Tibial artery (tissue), 4 donors: ENCODE measurements at places on chromosomes 4 and X.

DNA sequence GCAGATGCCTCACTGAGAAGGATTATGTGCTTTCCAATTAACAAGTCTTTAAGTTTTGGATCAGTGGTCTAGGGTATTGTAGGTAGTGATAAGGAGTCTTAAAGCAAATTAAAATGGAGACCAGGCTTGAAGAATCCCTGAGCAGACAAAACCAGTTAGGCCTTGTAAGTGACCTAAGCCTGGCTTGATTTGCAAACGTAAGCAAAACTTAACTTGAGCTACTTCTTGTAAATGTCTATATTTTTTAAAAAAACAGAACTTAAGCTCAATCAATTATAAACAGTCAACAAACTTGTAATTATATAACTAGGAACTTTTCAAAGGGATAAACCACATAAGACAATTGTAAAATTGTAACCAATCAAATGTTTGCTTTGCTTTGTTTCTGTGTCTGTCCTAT, 72.7 kb upstream of the NALF2 start:
- H3K4me1 ChIP-seq, result no peaks in the 10 kb centered on the region
- H3K27me3 ChIP-seq, result no peaks in the 10 kb centered on the region
- H3K27ac ChIP-seq, result no peak overlapping the region
- H3K36me3 ChIP-seq, result no peaks in the 10 kb centered on the region
- H3K4me3 ChIP-seq, result no peak overlapping the region

DNA sequence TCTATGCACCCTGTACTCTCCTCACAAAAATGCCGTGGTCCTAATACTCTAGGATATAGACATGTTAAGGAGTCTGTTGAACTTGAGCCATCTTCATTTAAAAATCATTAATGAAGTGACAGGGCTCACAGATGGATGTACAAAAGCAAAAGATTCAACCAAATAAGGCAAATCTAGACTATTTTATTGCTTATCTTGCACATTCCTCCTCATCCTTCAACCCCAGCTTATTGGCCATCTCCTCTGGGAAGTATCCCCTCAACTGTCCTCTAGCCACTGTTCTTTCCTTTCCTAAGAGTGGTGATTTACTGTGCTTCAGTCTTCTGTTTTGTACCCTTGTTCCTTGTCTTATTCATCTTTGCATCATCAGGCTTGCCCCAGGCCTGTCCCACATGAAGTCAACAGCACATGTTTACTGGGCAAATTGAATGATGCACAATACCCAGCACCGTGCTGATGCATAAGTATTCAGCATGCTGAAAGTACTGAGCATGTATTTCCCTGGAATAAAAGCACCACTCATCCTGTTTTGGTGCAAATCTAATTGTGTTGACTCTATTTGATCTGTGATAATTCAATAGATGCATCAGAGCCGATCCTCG, 287.3 kb upstream of the CLNK start:
- H3K4me3 ChIP-seq, result no peak overlapping the region
- H3K27ac ChIP-seq, result no peak overlapping the region
- no peak for DNase-seq
- no peaks in the 10 kb centered on the region for H3K27me3 ChIP-seq

DNA sequence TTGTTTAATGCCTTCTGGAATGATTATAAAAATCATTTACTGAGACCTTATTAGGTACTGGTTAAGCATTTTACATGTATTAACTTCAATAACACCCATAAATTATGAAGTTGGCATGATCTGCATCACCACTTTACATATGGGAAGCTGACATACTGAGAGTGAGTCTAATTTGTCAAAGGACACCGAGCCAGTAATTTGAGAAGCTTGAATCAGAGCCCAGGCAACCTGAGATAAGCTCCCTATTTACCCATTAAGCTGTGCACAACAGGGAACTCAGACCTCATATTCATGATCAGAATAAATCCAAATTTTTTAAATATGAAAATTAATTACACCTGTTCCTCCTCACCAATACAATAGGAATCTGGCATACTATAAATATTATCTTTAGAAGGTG, 247.9 kb upstream of the EPHA5 start:
- H3K4me1 ChIP-seq, result no peaks in the 10 kb centered on the region
- no peak overlapping the region for H3K27ac ChIP-seq
- no peaks in the 10 kb centered on the region for H3K36me3 ChIP-seq
- no peak for DNase-seq
- no peaks in the 10 kb centered on the region for H3K27me3 ChIP-seq
- no peak overlapping the region for H3K4me3 ChIP-seq

DNA sequence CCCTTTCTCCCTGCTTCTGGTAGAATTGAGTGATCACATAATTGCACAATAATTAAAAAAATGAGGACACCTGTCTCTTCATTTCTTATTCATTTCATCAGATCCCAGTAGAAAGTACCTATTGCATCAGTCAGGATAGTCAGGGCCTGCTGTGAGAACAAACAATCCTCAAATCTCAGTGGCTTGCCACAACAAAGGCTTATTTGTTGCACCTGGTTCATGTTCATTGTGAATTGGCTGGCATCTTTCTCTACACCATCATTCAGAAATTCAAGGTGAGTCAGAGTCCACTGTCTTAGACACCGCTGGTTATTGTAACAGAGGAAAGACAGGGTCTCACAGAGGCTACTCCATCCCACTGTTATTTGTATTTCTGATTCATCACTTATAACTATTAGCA, 409.8 kb downstream of the STIM2 start:
- H3K27ac ChIP-seq, result no peak overlapping the region
- no peak overlapping the region for H3K4me3 ChIP-seq
- H3K36me3 ChIP-seq, result no peaks in the 10 kb centered on the region
- DNase-seq, result no peak
- no peaks in the 10 kb centered on the region for H3K4me1 ChIP-seq
- H3K27me3 ChIP-seq, result no peaks in the 10 kb centered on the region

- H3K4me1 ChIP-seq, result no peaks in the 10 kb centered on the region
- no peak overlapping the region for H3K4me3 ChIP-seq
- H3K27ac ChIP-seq, result no peak overlapping the region
These were observed 4.3 kb downstream of the PSAPL1 start for GRCh38 chr4:7430368-7430964.

GRCh38 chr4:48467442-48467841, 15.7 kb upstream of the SLC10A4 start:
- H3K4me3 ChIP-seq, result no peak overlapping the region
- H3K27me3 ChIP-seq, result no peaks in the 10 kb centered on the region
- H3K27ac ChIP-seq, result no peak overlapping the region
- no peaks in the 10 kb centered on the region for H3K36me3 ChIP-seq

GRCh38 chr4:27397886-27398285, 537.2 kb downstream of the STIM2 start:
- no peaks in the 10 kb centered on the region for H3K4me1 ChIP-seq
- no peaks in the 10 kb centered on the region for H3K36me3 ChIP-seq
- no peak overlapping the region for H3K27ac ChIP-seq

- H3K4me3 ChIP-seq, result no peak overlapping the region
- no peak for DNase-seq
- no peaks in the 10 kb centered on the region for H3K36me3 ChIP-seq
- H3K4me1 ChIP-seq, result no peaks in the 10 kb centered on the region
- H3K27ac ChIP-seq, result no peak overlapping the region
These were observed 135.0 kb downstream of the RBM46 start for GRCh38 chr4:154916068-154916467.

DNA sequence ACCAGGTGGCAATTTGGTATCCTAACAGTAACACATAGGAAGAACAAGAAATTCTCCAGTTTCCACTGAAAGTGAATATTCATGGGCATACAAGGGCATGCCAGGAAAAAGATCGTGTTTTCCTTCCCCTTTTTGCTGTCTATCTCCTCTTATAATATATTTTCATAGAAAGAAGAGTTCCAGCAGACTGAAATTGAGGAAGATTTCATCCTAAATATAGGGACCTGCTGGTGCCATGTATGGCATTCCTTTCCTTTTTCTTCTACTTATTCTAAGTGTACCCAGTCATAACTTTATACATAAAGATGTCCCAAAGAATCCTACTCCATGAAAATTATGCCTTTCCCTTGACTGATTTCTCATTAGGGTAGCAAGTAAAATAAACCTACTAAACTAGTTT, 40.8 kb upstream of the KCNIP4 start:
- DNase-seq, result no peak
- H3K4me1 ChIP-seq, result no peaks in the 10 kb centered on the region
- no peak overlapping the region for H3K27ac ChIP-seq
- H3K36me3 ChIP-seq, result no peaks in the 10 kb centered on the region
- no peak overlapping the region for H3K4me3 ChIP-seq
- H3K27me3 ChIP-seq, result no peaks in the 10 kb centered on the region

DNA sequence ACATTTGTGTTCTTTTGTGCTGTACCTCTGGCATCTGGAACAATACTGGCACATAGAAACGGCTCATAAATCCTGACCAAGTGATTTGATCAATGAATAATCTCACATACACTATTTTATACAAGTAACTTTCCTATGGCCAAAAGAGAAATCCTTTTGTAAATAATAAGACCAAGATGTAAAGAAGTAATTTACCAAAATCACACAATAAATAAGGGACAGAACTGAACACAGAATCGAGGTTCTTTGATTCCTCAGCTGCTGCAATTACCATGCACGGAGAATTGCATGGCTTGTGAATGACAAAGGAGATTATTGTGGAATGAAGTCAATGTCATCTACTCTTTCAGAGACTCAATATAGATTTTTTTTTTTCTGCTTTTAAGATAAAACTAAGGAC, 576.8 kb upstream of the SMIM31 start:
- no peak for DNase-seq
- H3K27ac ChIP-seq, result no peak overlapping the region
- no peaks in the 10 kb centered on the region for H3K36me3 ChIP-seq
- no peak overlapping the region for H3K4me3 ChIP-seq
- no peaks in the 10 kb centered on the region for H3K4me1 ChIP-seq
- H3K27me3 ChIP-seq, result no peaks in the 10 kb centered on the region

DNA sequence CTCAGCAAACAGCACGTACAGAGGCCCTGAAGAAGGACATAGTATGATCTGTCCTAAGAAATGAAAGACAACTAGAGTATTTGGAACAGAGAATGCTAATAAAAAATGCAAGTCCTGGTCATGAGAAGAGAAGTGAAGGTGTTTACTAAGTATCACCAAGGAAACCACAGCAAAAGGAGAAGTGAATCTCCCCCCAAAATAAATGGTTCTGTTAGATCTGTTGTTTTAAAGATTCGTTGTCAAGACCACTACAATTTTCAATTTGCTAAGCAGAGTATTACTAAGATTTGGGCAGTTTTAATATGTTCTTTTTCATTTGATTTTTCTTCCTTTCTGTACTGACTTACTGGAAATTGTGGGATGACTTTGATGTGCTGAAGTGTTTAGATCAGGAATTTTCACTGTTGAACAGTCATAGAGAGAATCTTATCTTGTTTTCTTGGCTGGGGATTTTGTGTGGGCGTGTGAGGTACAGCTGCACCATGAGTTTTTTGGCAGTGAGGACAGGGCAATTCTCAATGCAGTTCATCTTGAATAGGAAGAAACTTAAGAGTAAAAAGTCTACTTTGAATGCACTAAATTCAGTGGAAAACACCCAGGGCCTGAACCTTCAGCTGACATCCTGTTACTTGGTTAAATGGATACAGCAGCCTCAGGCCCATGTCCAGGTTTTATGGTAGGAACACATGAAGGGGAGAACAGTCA, 132.2 kb downstream of the STIM2 start:
- H3K4me1 ChIP-seq, result no peaks in the 10 kb centered on the region
- H3K27me3 ChIP-seq, result no peaks in the 10 kb centered on the region
- no peak overlapping the region for H3K4me3 ChIP-seq
- H3K27ac ChIP-seq, result no peak overlapping the region
- H3K36me3 ChIP-seq, result no peaks in the 10 kb centered on the region

GRCh38 chr4:170591076-170591475, 501.3 kb upstream of the AADAT start:
- no peak overlapping the region for H3K4me3 ChIP-seq
- H3K4me1 ChIP-seq, result no peaks in the 10 kb centered on the region
- no peaks in the 10 kb centered on the region for H3K27me3 ChIP-seq
- no peaks in the 10 kb centered on the region for H3K36me3 ChIP-seq
- no peak for DNase-seq
- H3K27ac ChIP-seq, result no peak overlapping the region

- no peak overlapping the region for H3K27ac ChIP-seq
- H3K27me3 ChIP-seq, result no peaks in the 10 kb centered on the region
- no peak overlapping the region for H3K4me3 ChIP-seq
- no peak for DNase-seq
- H3K36me3 ChIP-seq, result no peaks in the 10 kb centered on the region
These were observed 641.0 kb upstream of the FRG1 start for GRCh38 chr4:189299706-189300105.

- no peak overlapping the region for H3K27ac ChIP-seq
- H3K4me3 ChIP-seq, result no peak overlapping the region
- H3K4me1 ChIP-seq, result no peaks in the 10 kb centered on the region
- H3K36me3 ChIP-seq, result no peaks in the 10 kb centered on the region
- no peak for DNase-seq
These were observed 1167.2 kb upstream of the PABPC4L start for GRCh38 chr4:135368831-135369230.

DNA sequence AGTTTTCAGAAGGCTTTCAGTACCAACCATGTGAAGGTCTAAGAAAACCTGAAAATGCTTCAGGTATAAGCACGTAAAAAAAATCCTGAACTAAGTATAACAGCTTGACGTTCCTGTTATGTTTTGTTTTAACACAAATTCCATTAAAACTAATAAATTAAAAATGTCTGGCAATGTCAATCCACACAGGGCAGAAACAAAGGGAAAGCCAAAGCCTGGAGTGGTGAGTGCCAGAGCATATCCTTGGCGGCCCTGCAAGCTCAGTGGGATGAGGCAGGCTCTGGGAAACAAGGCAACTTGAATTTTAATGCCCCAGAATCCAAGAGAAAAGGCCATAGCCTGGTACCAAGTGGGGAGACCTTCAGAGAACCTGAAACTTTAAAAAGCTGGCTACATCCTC, 78.2 kb downstream of the EPHA5 start:
- H3K36me3 ChIP-seq, result no peaks in the 10 kb centered on the region
- no peak for DNase-seq
- H3K4me3 ChIP-seq, result no peak overlapping the region

DNA sequence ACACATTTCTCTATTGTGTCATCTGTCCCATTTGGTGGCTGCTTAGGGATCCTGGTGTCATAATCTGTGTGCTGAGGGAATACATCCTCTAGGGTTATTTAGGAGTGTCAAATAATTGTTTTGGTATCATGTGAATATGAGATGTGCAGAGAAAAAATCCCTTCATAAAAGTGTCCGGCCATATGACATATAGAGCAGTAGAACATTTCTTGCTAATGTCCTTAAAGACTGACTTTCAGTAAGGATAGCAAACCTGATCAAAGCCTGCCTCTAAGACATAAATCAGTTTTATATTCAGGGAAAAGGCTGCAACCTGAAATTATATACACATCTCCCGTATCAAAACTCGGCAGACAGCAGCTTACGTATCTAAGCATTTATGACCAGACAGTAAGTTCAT, 211.6 kb downstream of the ADAM29 start:
- H3K27ac ChIP-seq, result no peak overlapping the region
- H3K4me3 ChIP-seq, result no peak overlapping the region
- H3K36me3 ChIP-seq, result no peaks in the 10 kb centered on the region
- no peaks in the 10 kb centered on the region for H3K4me1 ChIP-seq
- DNase-seq, result no peak
- no peaks in the 10 kb centered on the region for H3K27me3 ChIP-seq

GRCh38 chrX:112877771-112878173, 37.1 kb upstream of the AMOT start:
- DNase-seq, result no peak
- H3K27me3 ChIP-seq, result no peaks in the 10 kb centered on the region
- H3K27ac ChIP-seq, result no peak overlapping the region
- H3K4me1 ChIP-seq, result no peaks in the 10 kb centered on the region
- H3K36me3 ChIP-seq, result no peaks in the 10 kb centered on the region
- no peak overlapping the region for H3K4me3 ChIP-seq

- no peak for DNase-seq
- H3K27ac ChIP-seq, result no peak overlapping the region
- no peaks in the 10 kb centered on the region for H3K4me1 ChIP-seq
- no peaks in the 10 kb centered on the region for H3K27me3 ChIP-seq
These were observed 17.0 kb upstream of the MSANTD1 start for GRCh38 chr4:3232001-3232400.
